Esophagus squamous epithelium (tissue), 5 donors: ENCODE measurements at places on chromosomes 11 and 22.

DNA sequence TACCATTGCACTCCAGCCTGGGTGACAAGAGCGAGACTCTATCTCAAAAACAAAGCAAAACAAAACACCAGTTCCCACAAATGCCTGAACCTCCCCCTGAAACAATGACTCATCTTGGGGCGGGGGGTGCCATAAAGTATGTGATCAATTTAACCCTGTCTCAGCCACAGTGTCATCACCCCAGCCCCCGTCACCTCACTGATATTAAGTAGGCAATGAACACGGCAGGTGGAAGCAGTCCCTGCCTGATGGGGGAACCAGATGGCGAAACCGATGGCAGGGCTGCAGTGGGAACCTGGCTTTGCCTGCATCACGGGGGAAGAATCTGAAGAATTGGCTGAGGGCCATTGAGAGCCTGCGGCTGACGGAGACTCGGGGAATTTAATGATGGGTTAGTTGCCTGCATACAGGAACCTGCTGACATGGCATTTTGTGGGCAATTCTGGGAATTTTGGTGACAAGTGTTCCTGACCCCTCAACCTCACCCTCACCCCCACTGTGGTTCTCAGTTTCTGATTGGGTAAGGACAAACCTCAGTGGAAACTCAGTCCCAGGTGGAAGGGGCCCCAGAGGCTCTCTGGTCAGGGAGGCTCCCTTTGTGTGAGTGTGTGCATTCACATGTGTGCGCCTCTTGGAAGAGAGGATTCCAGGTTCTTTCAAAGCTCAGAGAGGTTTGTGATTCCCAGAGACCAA lies 39.1 kb upstream of the SHISAL1 start:
- DNase-seq, result no peak

GRCh38 chr11:70669871-70670675 lies 271.7 kb downstream of the CTTN start:
- no peak for DNase-seq

GRCh38 chr11:111448831-111449557 lies 63.2 kb downstream of the BTG4 start:
- no peak for DNase-seq

DNA sequence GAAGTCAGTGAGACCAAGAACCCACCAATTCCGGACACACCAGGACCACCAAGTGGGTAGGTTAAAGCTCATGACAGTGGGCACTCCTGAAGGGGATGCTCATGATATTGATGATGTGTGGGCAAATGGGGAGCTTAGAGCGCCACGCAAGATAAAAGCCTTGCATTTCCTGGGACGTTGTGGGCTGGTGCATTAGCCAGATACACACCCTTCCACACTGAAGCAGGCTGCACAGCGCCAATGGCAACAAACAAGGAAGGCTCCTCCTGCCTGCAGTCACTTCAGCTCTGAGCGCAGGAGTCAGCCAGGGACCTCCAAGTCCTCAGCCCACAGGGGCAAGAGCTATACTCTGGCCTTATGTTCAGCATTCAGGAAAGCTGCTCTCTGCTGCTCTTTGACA lies 20.6 kb downstream of the TMEM218 start:
- no peak for DNase-seq

GRCh38 chr11:133123796-133124195 lies 408.5 kb downstream of the OPCML start:
- no peak for DNase-seq

- DNase-seq, result no peak
These were observed 22.3 kb downstream of the FBLN1 start for GRCh38 chr22:45524966-45525365.

- DNase-seq, result no peak
These were observed 84.2 kb downstream of the BLID start for GRCh38 chr11:122031813-122032212.

DNA sequence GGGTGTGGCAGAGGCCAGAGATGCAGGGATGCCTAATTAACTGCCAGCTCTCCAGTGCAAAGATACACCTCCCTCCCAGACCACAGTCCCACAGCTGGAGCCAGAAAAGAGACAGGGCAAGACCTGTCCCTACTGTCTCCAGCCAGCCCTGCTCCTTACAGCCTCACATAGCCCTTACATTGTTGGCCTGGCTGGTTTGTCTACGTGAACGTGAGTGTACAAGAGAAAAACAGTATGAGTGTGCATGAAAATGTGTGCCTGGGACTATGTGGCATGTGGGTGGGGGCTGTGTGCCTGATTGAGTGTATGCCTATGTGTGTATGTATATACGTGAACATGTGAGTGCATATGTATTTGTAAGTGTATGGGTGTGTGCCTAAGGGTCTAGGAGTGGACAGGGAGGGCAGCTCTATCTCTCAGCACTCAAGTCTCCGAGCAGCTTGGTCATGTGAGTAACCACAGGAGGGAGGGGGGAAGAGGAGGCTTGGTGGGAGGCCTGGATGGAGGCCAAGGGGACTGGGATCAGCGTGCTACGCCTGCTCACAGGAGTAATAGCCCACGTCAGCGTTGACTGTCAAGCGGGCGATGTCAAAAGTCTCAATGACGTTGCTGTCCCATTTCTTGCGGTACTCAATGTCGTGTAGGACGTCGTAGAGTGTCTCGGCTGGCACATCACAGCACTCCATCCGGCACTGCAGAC lies 6.6 kb upstream of the ARAP1 start:
- DNase-seq, result no peak

- no peak for DNase-seq
These were observed 6.8 kb upstream of the MICAL2 start for GRCh38 chr11:12103411-12104225.

DNA sequence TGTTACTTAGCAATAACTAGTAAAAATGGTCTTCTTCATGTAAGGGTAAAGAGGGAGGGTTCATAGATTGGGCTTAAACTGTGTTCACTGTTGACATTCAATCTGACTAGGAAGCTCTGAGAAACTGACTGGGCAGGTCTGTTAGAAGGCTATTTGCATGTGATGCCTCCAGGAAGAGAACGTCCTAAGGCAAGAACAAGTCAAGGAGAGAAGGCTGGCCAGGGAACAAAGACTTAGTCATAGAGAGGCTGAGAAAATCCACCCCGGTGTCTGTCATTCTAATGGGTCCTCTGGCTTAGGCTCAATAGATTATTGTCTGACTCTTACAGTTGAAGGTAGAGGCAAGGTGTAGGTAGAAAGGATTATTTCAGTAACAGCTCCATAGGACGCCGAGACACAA lies 50.3 kb upstream of the CD44 start:
- no peak for DNase-seq

DNA sequence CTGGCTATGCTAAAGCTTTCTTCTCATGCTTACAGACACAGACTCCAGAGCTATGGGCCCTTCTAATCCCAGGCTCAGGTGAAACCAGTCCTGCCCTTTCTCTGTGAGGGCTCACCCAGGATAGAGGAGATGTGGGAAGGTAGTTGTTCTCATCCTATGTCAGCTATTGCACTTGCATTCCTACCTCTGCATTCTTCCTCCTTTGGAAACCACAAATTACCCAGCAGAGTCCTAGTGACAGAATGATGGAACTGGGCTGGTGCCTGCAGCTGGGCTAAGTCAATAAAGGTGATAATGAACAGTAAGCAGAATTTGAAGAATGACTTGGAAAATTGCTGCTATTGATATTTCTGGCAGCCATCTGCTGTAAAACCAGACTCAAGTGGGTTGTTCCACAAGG lies 560.0 kb downstream of the TMEM135 start:
- no peak for DNase-seq

- DNase-seq, result no peak
These were observed 99.2 kb downstream of the STIM1 start for GRCh38 chr11:3954448-3955298.

- no peak for DNase-seq
These were observed 1524.9 kb downstream of the BRD1 start for GRCh38 chr22:48302657-48303368.

- no peak for DNase-seq
These were observed 10.8 kb downstream of the PPFIBP2 start for GRCh38 chr11:7524462-7525235.

- DNase-seq, result no peak
These were observed 1.1 kb downstream of the CABP7 start for GRCh38 chr22:29720811-29721323.

GRCh38 chr11:26953770-26954392 lies 40.0 kb upstream of the FIBIN start:
- DNase-seq, result no peak

- no peak for DNase-seq
These were observed 8.1 kb downstream of the WNT7B start for GRCh38 chr22:45968751-45969413.

GRCh38 chr11:37755521-37755920 lies 1157.5 kb upstream of the RAG2 start:
- no peak for DNase-seq

DNA sequence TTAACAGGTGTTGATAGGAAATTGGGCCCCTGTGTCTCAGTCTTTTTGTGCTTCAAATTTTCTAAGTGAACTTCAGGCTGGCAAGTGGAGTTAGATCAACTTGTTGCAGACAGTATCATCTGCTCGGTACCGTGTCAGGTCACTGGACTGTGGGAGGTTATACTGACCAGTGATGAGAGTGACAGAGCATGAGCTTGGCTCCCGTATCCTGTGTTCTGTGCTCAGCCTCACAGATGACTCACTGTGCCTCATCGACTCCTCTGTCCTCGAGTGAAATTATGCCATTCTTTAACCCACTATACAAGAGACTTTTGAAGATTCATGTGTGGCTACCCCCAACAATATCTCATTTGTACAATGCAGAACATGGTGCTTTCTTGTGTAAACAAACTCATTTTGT lies 7.9 kb downstream of the GRAP2 start:
- DNase-seq, result no peak

DNA sequence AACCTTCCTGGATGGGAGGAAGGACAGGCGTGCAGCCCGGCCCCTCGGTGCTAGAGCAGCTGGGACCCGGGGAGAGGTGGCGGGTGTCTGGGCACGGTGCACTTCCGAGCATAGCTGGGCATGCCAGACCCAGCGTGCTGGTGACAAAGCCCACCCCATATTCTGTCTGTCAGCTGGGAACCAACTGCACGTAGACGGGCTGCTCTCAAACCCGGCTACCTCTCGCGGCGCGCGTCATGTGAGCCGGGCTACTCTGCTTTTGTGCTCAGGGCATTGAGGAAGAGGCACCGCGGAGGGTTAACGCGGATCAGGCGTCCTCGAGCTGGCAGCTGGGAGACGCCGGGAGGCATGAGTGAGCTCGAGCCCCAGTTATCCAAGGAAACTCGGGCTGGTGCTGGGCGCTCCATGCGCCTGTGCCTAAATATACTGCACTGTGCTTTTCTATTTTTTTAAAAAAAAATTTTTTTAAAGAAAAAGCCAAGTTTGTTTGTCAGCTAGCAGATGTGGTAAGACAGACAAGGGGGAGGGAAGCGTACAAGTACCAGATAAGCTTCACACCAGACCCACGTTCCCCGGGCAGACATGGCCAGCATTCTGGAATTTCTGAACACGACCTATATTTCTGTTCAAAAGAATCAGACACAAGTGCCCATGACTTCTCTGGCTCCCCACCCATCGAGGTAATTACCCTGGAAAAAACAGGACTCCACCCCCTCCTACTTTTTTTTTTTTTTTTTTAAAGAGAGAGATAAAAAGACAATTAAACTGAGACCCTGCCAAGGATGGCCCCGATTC lies 425.6 kb downstream of the SHANK2 start:
- no peak for DNase-seq

DNA sequence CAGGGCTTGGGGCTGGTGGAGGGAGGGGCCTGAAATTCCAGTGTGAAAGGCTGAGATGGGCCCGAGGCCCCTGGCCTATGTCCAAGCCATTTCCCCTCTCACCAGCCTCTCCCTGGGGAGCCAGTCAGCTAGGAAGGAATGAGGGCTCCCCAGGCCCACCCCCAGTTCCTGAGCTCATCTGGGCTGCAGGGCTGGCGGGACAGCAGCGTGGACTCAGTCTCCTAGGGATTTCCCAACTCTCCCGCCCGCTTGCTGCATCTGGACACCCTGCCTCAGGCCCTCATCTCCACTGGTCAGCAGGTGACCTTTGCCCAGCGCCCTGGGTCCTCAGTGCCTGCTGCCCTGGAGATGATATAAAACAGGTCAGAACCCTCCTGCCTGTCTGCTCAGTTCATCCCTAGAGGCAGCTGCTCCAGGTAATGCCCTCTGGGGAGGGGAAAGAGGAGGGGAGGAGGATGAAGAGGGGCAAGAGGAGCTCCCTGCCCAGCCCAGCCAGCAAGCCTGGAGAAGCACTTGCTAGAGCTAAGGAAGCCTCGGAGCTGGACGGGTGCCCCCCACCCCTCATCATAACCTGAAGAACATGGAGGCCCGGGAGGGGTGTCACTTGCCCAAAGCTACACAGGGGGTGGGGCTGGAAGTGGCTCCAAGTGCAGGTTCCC lies at the start of gene APOC3:
Gene APOC3 (plus strand): TSS at position 383 of the 659 bp plus-strand sequence. CDS start 676 bp downstream, outside the sequence.
- DNase-seq, result no peak

DNA sequence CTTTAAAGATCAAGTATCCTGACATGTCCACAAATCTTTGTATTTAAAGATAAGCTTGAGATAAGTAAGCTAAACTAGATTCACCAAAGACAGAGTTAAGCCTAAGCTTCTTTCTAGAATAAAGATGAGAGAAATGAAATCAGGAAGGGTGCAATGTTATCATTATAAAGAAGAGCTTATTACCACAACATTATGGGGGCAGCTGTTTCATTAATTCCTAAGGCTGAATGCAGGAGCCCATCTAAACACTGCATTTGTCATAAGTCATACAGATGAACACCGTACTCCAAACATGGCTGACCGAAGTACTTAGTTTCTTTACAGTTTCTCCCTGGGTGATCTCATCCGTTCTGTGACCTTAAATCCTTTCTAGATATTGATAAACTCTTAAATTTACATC lies 16.3 kb downstream of the FDX1 start:
- no peak for DNase-seq

DNA sequence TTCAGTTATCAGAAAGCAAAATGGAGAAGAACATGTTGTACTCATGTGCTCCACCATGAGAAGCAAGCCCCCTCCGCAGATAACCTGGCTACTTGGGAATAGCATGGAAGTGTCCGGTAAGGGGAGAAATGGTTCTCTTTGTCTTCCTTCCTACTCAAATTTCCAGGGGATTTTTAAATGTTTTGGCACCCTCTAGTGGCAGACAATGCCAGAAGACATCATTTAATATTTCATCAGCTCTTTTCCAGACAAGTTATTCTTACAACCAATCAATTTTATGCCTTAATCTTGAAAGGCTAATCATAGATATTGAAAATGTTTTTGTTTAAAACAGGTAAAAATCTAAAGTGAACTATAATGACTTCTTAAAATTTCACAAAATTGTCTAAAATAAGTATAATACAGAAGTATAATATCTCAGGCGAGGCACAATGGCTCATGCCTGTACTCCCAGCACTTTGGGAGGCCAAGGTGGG lies 15.7 kb downstream of the CRTAM start:
- no peak for DNase-seq
